Activated naive CD4-positive, alpha-beta T cell treated with anti-CD3 and anti-CD28 coated beads for 36 hours (primary cell): ENCODE measurements at places on chromosomes 4 and X.
A peak's percentile ranks its signal among the peaks of the same experiment; 100 is the strongest.

- DNase-seq = no peak
These were observed 180.3 kb upstream of the PPARGC1A start for GRCh38 chr4:24070117-24070516.

DNA sequence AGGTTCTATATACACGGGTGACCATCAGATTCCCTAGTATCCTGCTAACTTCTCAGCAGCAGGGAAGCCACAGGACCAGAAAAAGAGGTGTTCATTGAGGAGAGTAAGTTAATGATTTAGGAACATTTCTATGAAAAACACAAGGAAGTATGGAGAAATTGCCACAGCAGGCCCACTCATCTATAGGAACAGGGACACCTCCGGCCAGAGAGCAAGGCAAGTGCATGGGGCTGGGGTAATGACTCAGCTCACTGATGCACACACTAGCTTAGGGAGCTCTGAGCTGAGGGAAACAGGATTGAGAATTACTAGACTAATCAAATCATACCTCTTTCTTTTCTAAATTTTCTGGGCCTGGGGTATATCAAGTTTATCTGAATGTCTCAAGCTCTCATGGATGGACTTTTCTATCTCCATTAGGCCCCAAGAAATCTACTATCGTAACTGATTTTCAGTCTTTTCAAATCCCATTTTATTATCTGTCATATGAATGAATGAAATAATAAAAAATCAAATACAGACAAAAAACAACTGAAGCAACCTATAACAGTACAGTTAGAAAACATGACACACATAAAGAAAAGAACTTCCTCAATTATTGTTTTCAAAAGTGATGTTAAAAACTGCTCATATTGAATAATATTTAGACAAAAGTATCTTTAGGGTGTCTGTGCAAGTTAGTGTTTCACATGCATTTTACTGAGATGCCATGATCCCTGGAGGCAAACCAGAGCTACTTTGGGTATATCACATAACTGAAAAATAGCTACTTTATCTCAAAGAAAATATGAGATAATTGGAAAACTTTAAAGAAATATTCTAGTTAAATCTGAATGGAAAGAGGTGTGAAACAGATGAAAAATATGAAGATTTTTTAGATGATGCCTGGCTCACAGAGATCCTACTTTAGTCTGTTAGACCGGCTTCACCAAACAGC is 89.8 kb downstream of the FBXO8 start:
- no peak for DNase-seq

GRCh38 chrX:13835825-13836224 is 18.9 kb upstream of the GPM6B start:
- no peak for DNase-seq

DNA sequence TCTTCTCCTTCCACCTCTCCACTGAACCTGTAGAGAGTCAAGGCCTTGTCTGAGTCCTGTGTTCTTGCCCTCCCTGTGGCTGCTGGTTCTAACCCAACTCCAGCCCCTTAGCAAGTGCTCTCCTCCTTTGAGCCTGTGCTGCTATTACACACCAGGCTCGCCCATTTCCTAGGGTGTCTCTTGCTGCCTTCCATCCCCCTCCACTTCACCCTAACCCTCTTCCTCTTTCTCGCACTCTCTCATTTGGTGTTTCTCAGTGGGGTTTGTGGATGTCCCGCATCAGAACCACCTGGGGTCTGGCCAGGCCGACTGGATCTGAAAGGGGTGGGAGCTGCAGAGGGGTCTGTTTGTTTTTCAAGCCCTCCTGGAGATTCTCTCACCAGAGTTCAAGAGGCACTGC is 156.7 kb downstream of the SPRY1 start:
- DNase-seq = no peak

- no peak for DNase-seq
These were observed 58.5 kb downstream of the HAUS3 start for GRCh38 chr4:2183394-2183793.

DNA sequence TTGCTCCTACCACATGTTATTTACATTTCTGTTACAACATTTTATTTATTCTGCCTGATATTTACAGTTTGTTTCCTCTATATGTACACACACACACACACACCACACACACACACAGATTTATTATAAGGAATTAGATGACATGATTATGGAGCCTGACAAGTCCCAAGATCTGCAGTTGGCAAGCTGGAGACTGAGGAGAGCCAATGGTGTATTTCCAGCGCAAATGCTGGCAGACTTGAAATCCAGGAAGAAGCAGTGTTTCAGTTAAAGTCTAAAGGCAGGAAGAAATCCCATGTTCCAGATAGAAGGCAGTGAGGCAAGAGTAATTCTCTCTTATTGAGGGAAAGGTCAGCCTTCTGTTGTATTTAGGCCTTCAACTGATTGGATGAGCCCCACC is 1.8 kb upstream of the KLHL4 start:
- DNase-seq = no peak

GRCh38 chrX:49792376-49792775 is 36.7 kb upstream of the PAGE4 start:
- DNase-seq = no peak

- no peak for DNase-seq
These were observed 106.1 kb downstream of the GALNTL6 start for GRCh38 chr4:171919314-171919713.

GRCh38 chr4:137310166-137310565 is 222.1 kb downstream of the PCDH18 start:
- no peak for DNase-seq

- no peak for DNase-seq
These were observed 340.3 kb upstream of the GRID2 start for GRCh38 chr4:91963486-91963885.

DNA sequence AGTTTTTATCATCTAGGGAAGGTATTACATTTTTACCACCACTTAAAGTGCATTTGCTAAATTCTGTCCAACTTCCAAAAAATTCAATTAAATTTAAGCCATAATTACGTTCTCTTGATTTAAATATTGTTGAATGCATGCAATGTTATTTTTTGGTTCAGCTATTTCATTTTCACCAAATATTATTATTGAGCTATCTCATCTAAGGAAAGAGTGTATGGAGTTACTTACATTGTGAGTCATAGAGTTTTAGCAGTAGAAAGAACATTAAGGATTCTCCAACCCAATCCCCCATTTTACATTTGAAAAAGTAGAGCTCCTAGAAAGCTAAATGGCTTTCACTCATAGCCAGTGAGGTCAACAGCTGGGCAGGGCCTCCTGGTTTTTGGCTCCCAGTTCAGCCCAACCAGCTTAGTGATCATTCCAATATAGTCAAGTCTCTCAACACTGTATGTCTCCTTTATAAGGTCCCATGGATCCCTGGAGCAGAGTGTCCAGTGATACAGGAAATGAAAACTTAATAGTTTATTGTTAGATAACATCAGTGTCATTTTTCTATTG is 60.5 kb downstream of the NDNF start:
- DNase-seq = no peak

- no peak for DNase-seq
These were observed 594.3 kb upstream of the ADGRL3 start for GRCh38 chr4:60605646-60606354.

DNA sequence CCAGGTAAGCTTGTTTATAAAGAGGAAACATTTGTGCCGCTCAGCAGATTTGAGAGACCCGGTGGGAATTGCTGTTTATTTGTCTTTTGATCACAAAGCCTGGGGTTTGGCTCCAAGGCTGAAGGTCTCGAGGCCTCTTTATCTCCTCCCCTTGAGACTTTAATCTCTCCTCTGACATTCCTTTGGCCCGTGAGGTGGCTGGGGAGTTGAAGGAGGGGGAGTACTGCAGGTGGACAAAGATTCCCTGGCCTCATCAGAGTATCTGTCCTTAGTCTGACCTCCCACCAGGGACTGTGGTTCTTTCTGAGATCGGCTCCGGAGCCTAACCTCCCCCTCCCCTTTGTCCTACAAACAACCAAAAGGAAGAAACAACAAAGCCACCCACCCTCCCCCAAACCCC is 216.5 kb downstream of the MID1IP1 start:
- no peak for DNase-seq

- DNase-seq = no peak
These were observed 4.4 kb downstream of the RBM3 start for GRCh38 chrX:48578661-48579128.

- DNase-seq = no peak
These were observed 170.6 kb upstream of the GK2 start for GRCh38 chr4:79578606-79579005.

DNA sequence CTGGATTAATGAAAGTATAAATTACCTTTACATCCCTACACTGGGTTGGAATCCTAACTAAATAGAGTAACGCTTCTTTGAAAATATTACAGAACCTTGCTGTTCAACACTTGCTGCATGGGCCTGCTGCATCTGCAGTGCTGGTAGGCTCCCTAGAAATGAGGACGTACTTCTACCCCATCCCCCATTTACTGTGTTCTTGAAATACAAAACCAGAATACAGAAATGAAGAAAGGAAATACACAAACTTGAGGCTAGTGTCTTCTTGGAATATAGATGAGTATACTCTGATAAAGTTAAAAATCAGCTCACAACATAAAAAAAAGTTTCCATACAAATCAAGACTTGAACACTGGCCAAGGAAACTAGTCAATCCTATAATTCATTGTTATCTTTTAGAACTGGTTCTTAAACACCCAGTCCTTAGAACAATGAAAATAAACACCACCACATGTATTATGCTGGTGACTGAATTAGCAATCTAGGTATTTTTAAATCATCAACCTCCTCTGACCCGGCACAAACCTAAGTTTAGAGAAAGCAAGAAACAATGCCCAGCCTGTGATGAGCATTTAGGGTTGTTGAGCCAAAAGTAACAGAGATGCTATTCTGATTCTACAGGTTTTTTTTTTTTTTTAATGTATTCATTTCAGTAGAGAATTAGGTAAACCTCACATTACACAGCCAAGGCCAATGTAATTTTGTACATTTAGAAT is 49.7 kb downstream of the ATP8A1 start:
- DNase-seq = no peak

- no peak for DNase-seq
These were observed 83.2 kb downstream of the GPAT3 start for GRCh38 chr4:83618991-83619645.

- peak; percentile 62 for DNase-seq
These were observed 7.9 kb downstream of the BDH2 start for GRCh38 chr4:103091601-103092223.

DNA sequence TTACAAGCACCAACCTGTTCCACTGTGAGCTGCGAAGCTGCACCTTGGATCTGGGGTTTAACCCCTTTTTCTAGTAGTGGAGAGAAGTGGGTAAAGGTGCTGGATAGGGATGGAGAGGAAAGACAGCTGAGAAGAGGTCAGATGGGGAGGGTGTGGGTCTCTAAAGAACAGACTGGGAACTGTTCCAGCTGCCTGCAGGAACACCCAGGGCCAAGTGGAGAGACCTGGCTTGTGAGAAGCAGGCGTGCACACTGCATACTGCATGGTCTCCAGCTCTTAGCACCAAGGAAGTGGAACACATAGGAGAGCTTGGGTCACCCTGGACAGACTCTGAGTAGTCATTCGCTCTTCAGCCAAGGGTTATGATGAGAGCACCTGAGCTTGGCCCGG is 16.1 kb downstream of the BCOR start:
- no peak for DNase-seq

- peak; percentile 23 for DNase-seq
These were observed 102.6 kb downstream of the RAPGEF2 start for GRCh38 chr4:159205466-159205865.

DNA sequence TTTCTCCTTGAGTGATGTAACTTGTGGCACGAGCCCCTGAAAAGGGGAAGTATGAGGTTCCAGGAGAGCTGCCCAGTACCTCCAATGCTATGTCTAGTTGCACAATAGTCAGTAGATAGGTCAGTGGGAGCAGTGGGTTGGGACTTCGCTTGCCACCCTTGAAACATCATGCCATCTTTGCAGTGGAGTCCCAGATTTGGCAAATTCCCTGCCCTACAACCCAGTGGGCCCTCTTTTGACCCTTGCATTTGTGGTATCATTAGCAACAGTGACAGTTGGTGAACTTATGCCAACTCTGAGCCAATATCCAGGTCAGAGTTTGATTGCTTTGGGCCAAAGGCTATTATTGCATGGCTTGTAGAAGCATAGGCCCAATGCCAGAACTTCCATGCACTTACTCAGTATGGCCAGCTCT is 12.3 kb downstream of the FHL1 start:
- DNase-seq = no peak

DNA sequence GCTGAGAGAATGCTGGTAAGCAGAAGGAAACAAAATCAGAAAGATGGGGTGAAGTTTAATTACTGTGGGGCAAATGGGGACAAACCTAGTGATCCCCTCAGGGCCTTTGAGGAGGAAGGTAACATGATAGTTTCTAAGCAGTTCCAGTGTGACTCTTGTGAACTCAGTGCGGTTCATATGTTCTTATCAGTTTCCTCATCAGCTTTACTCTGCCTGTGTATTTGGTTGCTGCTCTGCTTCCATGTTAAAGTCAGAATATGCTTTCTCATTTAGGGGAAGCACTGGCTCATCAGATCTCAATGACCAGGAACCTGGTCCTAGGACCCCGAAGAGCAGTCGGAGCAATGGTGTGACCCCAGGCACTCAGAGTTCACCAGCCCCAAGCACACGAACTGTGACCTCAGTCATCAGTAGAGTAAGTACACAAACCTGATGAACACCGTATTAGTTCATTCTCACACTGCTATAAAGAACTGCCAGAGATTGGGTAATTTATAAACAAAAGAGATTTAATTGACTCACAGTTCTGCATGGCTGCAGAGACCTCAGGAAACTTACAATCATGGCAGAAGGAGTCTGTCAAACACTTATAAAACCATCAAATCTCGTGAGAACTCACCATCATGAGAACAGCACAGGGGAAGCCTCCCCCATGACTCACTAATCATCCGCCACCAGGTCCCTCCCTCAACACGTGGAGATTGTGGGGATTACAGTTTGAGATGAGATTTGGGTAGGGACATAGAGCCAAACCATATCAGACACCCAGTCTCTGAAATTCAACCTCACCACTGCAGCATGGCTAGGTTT is 83.0 kb downstream of the SYTL5 start:
- DNase-seq = no peak

- no peak for DNase-seq
These were observed 4.3 kb downstream of the SEPSECS start for GRCh38 chr4:25155947-25156346.

DNA sequence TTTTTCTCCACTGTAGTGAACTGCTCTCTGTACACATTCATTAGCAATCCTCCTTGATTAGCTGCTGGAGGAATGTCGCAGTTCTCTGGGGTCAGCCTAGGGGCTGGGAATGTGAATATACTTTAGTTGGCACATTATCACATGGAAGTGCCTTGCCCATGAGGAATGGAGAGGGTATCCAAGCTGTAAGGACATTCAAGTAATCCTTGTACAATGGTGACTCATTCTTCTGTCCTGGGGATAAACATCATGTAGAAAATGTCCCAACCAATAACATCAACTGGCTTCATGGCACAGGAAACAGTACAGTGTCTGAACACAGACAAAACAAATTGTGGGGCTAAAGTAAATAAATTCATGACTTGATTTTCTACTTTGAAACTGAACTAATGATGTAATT is 147.1 kb downstream of the GLRA2 start:
- DNase-seq = no peak

- no peak for DNase-seq
These were observed 60.5 kb upstream of the TRIM2 start for GRCh38 chr4:153143527-153144348.

GRCh38 chr4:140047786-140048185 is 106.2 kb downstream of the MAML3 start:
- no peak for DNase-seq
